ENCODE measurements at places on chromosomes 1 and 21. TPM values are rescaled to one million over a fixed set of nuclear protein-coding genes. Genes with fewer than 3 reads are reported as not detected.

DNA sequence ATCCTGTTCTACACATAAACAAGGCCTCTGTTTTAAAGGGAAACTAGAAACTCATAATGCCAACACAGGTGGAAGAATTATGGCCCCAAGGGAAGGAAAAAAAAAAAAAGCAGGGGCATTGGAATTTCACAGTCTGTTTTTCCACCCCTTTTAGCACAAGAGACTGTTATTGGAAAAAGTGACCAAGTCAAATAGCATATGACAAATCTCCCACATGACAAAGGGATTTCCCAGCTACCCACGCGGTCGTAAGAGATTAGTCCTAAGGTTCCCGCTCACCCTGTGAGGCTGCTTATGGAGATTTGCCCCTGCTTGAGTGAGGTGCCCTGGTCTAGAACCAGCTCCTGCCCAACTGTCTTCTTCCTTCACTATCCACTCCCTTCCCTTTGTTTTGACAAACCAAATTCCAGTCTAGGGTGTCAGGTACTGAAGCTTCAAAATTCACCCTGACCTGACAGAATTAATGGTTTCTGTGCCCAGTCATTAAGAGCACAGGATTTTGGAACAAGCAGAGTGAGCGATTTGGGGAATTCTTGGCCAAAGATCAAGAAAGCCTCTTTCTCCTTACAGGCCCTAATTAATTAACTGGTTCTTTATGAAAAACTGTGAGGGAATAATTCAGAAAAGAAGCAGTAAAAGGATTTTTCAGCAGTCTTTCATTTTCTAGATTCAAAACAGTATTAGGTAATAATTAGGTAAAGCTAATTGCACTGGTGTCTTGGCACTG lies 107.3 kb downstream of the NMNAT2 start:
- H3K27me3 ChIP-seq, result no peaks in the 10 kb centered on the region
- H3K4me3 ChIP-seq, result no peak overlapping the region
- no peaks in the 10 kb centered on the region for H3K36me3 ChIP-seq
- DNase-seq, result peak; percentile 49
- H3K4me1 ChIP-seq, result no peaks in the 10 kb centered on the region
- no peak overlapping the region for H3K27ac ChIP-seq

- no peak overlapping the region for H3K27ac ChIP-seq
- no peak for DNase-seq
- H3K36me3 ChIP-seq, result no peaks in the 10 kb centered on the region
- no peaks in the 10 kb centered on the region for H3K4me1 ChIP-seq
- H3K27me3 ChIP-seq, result no peaks in the 10 kb centered on the region
- H3K4me3 ChIP-seq, result no peak overlapping the region
These were observed 257.8 kb downstream of the NPHP4 start for GRCh38 chr1:5734414-5734813.

Gene BARHL2
- total RNA-seq, result not detected

Gene LENEP
- total RNA-seq, result not detected
